ENCODE measurements at places on chromosomes 12 and 14.

DNA sequence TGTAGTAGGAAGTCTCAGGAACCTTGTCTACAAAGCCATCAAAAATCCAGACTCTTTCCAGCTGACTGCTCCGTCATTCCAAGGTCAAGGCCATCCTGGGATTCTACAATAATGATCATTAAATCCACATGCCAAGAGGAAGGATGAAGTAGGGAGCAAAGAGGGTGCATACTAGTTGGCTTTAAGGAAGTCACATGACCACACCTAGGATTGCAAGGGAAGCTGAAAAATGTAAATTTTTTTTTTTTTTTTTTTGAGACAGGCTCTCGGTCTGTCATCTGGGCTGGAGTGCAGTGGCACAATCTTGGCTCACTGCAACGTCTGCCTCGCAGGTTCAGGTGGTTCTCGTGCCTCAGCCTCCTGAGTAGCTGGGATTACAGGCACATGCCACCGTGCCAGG lies 7.3 kb upstream of the MRPL42 start:
- no peak for DNase-seq

DNA sequence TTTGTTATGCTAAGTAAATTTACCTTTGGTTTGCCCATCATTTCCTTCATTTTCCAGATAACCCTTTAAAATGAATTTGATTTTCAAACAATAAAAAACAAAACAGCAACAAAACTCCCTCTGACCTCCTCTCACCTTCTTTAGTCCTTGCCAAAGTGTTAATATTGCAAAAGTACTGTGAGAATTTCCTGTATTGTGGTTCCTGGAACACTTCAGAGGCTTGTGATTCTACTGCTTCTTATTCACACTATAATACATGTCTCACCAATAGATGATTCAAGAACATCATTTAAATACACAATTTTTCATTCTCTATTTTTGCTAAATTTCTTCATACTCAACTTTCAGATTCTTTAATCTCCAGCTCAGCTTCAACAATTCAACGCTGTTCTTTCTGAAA lies at the start of gene KLRD1:
Gene KLRD1 (plus strand): TSS at position 241 of the 400 bp plus-strand sequence. CDS start 208 bp downstream, outside the sequence.
- DNase-seq = no peak

- no peak for DNase-seq
Observed at GRCh38 chr14:74601982-74602381, 10.1 kb downstream of the LTBP2 start.

GRCh38 chr14:73576391-73576790 lies 7.4 kb downstream of the ACOT2 start:
- DNase-seq = no peak

DNA sequence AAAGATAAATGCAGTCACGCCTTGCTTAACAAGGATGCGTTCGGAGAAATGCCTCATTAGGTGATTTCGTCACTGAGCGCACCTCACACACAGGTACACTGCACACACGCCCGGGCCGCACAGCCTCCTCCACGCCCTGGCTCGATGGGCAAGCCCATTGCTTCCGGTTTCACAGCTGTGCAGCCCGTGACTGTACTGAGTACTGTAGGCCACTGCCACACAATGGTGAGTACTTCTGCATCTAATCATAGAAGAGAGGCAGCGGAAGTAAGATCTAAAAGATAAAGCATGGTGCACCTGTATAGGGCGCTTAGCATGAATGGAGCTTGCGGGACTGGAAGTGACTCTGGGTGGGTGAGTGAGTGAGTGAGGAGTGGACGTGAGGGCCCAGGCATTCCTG lies 4.3 kb downstream of the RIMBP2 start:
- DNase-seq = no peak

DNA sequence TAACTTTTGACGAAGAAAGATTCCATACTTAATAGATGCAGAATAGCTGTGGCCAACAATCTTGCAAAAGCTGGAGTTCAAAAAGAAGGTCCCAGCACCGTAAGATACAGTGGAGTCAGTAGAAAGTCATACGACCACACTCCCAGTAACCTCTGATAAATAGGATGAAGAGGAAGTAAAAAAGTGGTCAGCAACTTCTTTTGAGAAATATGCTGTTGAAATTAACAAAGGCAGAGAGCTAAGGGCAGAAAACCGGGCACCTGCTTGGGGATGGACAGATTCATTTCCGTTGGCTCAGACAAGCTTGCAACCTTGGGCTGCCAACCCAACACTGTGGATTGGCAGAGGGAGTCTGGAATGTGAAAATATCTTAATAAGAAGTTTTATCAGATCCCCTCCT lies 40.0 kb downstream of the BTG1 start:
- DNase-seq = no peak

DNA sequence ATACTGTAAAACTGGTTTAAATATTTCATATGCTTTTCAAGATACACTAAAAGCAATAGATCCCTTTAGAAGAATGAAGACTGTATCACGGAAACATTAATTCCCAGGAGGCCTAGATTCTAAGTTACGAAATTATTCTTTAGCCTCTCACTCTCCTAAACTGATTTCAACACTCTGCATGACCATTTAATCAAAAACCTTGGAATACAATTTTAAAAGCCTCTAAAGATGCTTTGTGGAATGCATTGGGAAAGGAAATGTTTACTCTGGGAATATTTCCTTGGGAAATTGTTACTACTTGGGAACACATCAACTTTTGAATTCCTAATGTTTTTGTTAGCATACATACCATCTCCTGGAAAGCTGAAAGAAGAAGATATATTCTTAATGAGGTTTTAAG lies 255.7 kb upstream of the FAR2 start:
- DNase-seq = no peak

DNA sequence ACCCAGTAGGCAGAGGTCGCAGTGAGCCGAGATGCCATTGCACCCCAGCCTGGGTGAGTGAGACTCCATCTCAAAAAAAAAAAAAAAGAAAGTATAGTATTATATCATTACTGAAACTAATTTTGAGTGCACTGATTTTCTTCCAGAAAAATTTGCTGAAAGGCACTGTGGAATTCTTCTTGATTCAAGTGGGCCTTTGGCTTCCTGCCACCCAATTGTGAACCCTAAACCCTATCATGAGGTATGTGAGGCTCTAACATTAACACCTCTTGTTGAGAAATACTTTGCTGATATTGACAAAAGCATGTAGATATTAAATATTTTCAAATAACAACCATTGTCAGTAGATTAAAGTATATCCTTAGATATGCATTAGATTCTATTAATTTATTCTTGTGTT lies 211.2 kb downstream of the LRRK2 start:
- no peak for DNase-seq

DNA sequence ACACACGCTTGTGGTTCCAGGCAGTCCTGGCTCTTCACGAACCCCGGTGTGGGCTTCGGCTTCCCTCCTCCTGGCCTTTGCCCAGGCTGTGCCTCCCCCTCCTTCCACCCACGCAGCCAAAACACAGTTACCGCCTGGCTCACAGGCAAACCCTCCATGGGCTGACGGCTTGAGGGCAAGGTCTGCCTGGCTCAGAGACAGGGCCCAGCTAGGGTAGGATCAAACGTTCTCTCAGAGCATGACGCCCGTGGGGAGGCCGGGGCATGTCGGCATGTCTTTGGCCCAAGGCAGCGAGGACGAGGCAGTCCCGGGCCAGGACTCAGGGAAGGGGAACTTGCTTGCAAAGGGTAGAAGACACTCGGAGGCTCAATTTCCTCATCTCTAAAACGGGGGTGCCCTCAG lies 2.1 kb downstream of the SLC25A47 start:
- no peak for DNase-seq

GRCh38 chr12:88242571-88242925 lies 100.4 kb downstream of the TMTC3 start:
- DNase-seq = no peak

DNA sequence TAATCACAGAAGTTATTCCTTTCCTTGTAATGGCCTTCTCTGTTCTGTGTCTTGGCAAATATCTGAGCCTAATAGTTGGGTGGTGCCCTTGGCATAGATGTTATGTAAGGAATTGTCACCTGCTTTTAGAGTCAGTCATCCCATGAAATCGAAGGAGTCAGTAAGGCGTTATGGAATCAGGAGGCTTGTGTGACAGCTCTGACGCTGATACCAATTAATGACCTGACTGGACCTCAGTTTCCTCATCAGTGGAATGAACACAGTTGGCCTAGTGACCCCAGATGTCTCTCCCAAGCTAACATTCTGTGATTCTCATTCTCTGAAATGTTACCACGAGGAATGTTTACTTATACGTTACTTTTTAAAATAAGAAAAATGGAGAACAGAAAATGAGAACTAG lies 32.1 kb downstream of the TXNRD1 start:
- DNase-seq = no peak

- DNase-seq = no peak
Observed at GRCh38 chr12:70919176-70919575, 1.4 kb downstream of the PTPRR start.

GRCh38 chr12:117189725-117190209 lies 503 bp downstream of the FBXO21 start:
- peak; percentile 29 for DNase-seq

DNA sequence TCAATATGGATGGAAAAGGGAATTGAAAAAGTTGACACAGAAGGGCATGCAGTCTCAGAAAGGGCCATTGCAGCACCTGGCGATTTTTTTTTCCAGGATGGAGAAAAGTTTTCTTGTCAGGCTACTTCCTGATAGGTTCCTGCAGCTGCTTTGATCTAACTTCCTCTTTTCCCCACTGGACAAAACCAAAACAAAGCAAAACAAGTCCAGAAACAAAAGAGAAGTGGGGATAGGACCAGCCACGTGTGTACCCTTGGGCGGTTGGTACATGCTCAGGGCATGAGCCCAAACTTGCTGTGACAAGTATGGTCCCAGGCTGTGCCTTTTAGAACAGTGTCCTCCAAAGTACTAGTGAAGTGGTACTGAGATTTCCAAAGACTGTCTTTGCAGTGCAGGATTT lies 89.8 kb downstream of the CHST11 start:
- no peak for DNase-seq

DNA sequence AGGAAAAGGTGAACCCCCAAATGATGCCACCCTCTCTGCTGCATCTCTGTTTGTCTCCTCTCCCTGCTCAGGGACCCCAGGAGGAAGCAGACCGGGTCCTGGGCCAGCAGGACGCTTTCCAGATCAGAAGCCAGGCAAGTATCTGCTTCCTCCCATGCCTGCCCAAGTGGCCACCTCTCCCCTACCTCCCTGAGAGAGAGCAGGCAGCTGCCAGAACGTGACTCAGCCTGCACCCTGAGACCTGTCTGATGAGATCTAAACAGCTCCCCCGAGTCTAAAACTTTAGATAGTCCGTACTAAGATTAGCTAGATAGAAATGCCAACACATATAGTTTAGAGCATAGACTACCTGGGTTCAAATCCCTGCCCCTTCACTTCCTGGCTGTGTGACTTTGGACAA lies 31.2 kb upstream of the OAS1 start:
- no peak for DNase-seq

DNA sequence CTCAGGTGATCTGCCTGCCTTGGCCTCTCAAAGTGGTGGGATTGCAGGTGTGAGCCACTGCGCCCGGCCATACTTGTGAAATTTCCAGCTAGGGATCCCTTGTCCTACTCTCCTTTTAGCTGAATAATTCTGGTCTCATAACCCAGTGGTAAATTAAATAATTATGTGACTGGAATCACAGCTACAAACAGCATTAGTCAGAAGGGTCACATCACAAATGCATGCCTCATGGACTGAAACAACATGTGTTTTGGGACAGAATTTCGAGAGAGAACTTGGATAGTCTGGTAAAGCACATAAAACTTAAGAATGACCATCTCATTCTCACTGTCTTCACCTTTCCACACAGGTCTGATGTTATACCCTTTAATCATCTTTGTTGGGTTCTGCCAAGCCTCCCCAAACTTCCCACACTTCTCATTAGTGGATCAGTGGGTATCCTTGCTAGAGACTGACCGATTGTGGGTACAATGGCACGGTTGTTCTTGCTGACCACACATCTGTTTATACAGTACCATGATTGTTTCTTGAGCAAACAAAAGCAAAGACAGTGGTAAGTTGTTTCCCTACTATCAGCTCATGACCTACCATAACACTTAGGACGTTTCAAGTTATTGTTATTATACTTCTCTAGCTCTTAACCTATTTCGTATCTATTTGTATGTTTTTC lies 5.1 kb downstream of the GPRC5D start:
- DNase-seq = peak; percentile 58

DNA sequence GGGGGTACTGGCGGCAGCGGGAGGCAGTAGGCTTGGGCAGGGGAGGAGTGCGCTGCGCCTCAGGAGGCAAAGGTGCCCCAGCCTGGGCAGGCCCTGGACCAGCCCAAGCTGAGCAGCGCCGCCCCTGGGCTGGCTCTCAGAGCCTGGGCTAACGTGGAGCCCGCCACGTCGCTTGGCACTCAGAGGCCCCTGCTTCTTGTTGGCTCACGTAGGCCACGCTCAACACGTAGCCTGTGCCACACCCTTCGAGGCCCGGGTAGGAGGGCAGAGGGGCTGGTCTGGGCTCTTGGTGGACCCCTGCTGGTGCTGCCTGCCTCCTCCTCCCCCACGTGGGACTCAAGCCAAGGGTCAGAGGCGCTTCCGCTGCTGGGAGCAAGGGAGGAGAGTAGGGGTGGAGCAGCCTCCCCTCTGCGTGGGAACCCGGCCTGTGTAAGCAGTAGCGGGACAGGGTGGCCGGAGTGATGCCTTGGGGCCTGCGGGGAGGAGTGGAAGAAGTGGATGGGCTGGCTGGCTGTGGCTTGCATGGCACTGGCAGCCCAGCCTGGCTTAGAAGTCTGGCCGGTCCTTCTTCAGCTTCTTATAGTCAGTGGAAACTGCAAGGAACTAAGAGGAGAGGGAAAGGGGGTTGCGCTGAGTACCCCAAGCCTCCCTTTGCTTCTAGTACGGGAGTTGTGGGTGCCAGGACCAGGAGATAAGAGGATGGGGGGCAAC lies 5.7 kb downstream of the SHMT2 start:
- no peak for DNase-seq

- DNase-seq = no peak
Observed at GRCh38 chr12:100156731-100157426, 14.2 kb upstream of the BLTP3B start.

DNA sequence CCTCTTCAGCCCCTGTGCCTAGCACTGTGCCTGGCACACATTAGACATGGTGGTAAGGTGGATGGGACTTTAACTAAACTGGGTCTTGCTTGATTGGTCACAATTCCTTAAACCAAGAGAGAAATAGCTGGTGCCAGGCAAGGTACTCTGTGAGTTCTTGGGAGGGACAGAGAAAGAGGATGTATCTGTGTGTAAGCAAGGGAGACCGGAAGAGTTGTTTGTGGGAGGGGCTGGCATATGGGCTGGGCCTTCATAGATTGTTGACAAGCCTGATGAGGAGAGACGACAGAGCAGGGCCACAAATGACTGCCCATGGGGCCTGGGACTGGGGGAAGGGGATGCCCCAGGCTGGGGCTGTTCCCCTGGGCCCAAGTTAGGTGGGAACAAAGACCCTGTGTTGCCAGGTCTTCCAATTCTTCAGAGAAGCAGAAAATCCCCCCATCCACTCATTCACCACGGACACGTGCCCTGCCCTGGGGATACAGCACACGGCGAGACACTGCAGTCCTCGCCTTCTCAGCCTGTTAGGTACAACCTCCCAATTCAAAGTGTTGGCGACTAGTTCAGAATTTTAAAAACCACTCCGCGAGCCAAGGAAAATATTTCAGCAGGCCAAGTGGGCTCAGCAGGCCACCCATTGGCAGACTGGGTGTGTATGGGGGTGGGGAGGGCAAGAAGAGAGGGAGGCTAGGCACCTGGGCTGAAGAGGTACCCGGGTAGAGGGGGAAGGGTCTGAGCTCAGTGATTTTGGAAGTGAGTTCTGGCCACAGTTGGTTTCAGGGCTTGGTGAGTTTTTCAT lies 11.4 kb upstream of the CYP46A1 start:
- no peak for DNase-seq

Data from HuH-7 (cell line).